ENCODE measurements at places on chromosomes 1 and 21.

- no peak for DNase-seq
Observed at GRCh38 chr1:26021647-26022403, at the start of gene EXTL1. Gene EXTL1, plus strand, starts transcription at chr1:26021775. Its CDS starts 872 bp downstream, at chr1:26022647.

- DNase-seq: no peak
Observed at GRCh38 chr1:231818337-231818736, 191.7 kb downstream of the DISC1 start.

- DNase-seq: no peak
Observed at GRCh38 chr1:241695246-241696171, 43.4 kb downstream of the WDR64 start.

GRCh38 chr1:225739542-225740107, 38.0 kb upstream of the SRP9 start:
- DNase-seq: no peak

GRCh38 chr1:201282931-201283829, at the start of gene PKP1:
Gene PKP1, plus strand, starts transcription at chr1:201283506. Its CDS starts 197 bp downstream, at chr1:201283703.
- DNase-seq: peak; percentile 96

DNA sequence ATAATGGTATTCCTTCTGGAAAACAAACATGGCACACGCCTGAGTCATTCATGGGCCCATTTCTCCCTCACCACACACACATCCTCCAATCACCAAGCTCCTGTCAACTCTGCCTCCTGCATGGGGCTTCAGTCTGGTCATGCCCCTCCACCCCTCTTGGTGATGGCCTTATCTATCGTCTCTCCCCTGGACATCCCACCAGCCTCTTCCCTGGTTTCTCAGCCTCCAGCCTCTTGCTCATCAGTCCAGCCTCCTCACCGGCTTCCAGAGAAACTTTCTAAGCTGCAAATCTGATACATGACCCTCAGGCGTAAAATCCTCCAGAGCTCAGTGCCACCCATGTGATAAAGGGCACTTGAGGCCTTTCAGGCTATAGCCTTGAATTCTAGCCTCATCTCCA, 243.9 kb downstream of the FOXD2 start:
- no peak for DNase-seq

GRCh38 chr21:38269576-38269936, 12.8 kb downstream of the KCNJ15 start:
- no peak for DNase-seq

- DNase-seq: no peak
Observed at GRCh38 chr1:13495186-13495585, 18.6 kb downstream of the LRRC38 start.

DNA sequence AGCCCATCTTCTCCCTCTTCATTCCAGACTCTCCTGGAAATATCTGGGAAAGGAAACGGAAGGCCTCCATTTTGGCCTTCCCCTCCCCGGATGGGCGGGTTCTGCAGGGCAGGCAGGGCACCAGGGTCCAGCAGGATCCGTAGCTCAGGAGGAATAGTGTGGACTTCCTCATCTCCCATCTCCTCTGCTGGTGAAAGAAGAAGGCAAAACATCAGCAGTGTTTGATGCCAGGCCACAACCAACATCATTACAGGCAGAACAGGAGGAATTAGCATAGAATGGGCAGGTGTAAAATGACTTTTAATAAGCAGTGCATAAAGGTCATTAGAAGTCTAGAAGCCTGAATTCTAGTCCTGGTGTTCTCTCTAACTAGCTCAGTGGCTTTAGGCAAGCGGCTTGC, 165.9 kb downstream of the TGFBR3 start:
- no peak for DNase-seq

DNA sequence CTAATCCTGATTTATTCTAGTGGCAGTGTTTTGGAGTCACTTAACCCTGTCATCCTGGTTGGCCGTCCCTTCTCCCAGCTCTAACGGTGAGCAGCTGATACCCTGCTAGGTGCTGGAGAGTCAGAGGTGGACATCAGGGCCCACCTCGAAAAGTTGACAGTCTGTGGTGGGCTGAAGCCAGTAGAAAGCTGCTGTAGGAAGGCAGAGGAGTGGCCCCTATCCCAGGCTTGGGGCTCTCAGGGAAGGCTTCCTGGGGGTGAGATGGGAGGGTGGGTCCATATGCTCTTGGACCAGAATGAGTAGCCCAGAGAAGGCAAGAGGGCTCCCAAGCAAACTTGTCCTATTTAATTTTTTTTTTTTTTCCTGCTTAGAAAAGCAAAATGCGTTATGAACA, 475 bp upstream of the RPL5 start:
- no peak for DNase-seq

GRCh38 chr1:67133177-67133576, 1.6 kb downstream of the C1orf141 start:
- DNase-seq: no peak

- DNase-seq: no peak
Observed at GRCh38 chr1:23475134-23475628, 8.8 kb downstream of the ASAP3 start.
